Activated CD4-positive, CD25-positive, alpha-beta regulatory T cell treated with anti-CD3 and anti-CD28 coated beads, Interleukin-2, amount 50 U/mL, for 24 hours (primary cell): ENCODE measurements at places on chromosomes 5 and 9.

GRCh38 chr5:178793151-178793550 is 62.7 kb upstream of the ZNF354A start:
- ATAC-seq: no peak

- no peak for ATAC-seq
Observed at GRCh38 chr5:143161885-143162540, 241.5 kb downstream of the NR3C1 start.

- ATAC-seq: no peak
Observed at GRCh38 chr9:109224751-109225150, 57.7 kb upstream of the FRRS1L start.

DNA sequence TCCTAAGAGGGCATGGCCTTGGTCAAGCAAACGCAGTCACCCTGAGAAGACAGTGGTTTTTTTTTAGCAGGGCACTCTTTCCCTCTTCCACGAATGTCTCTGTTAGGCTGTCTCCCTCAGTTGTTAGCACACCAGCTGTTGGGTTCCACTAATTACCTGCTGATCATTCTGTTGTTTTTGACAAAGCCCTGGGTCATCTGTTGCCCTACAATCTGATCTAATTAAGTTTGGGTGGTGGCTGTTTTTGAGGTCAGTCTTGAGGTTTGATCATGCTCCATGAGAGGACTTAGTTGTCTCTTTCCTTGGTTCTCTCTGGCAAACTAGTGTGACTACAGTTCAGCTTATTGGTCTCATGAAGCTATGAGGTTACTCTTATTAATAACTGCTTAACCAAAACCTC is 5.0 kb upstream of the PTPDC1 start:
- ATAC-seq: no peak

DNA sequence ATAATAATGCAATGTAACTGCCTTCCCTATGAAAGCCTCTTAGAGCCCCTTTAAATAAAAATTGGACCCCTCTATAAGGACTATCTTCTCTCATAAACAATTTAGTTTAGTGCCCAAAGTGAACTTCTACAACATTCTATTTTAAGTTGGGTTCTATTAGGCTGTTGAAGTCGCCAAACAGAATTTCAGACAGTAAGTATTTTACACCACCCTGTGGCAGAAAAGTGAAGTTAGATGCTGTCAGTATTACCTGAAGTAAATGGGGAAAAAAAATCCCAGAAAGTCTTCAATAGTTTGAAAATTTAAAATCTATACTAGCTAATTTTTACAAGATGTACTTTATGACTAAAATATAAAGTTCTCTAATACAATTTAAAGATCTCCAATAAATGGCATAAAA is 29.5 kb downstream of the CAAP1 start:
- no peak for ATAC-seq

- no peak for ATAC-seq
Observed at GRCh38 chr9:13529321-13530104, 250.0 kb upstream of the MPDZ start.

GRCh38 chr5:9148242-9148641 is 397.6 kb downstream of the SEMA5A start:
- ATAC-seq: no peak

GRCh38 chr5:119363936-119364335 is 8.1 kb downstream of the TNFAIP8 start:
- ATAC-seq: peak; percentile 42

GRCh38 chr9:125272697-125273096 is 11.1 kb downstream of the GAPVD1 start:
- ATAC-seq: no peak

GRCh38 chr9:107513464-107514100 is 24.0 kb upstream of the KLF4 start:
- ATAC-seq: no peak

DNA sequence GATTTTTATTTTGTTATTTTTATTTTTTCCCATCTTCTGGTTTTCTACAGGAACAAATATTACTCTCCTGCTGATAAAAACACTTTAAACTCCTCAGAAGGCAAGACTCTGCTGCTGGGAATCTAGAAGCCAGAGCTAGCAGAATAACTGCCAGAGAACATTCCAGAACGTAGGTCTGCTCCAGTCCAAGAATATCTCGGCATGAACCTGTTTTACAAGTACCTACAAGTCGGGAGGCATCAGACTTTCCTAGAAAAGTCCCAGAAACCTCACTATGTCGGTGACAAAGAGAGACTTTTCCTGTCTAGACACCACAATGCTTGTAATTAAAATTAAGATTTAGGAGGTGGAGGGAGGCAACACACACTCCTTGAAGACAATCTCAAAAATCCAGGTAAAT is 41.4 kb downstream of the FABP6 start:
- ATAC-seq: no peak
